ENCODE measurements at places on chromosomes 2 and 18.

DNA sequence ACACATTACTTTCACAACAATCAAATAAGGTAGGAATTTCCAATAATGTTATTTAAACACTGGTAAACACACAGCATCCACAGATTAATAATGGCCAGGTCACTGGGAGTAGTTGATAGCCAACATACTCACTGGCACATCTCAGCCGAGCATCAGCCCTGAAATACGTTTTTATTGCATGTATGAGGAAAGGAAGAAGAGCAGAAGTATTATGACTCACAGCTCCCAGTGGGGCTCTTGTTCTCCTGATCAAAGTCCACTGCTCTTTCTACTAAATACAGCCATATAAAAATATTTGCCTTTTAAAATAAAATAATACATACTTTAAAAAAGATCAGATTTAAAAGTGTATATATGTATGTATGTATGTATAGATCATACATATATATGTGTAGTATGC lies 999.6 kb downstream of the SUCLG1 start:
- DNase-seq: no peak

GRCh38 chr2:228318218-228318617 lies 136.7 kb upstream of the SPHKAP start:
- no peak for DNase-seq

- DNase-seq: no peak
These were observed 81.5 kb downstream of the ZNF407 start for GRCh38 chr18:74679006-74679678.

DNA sequence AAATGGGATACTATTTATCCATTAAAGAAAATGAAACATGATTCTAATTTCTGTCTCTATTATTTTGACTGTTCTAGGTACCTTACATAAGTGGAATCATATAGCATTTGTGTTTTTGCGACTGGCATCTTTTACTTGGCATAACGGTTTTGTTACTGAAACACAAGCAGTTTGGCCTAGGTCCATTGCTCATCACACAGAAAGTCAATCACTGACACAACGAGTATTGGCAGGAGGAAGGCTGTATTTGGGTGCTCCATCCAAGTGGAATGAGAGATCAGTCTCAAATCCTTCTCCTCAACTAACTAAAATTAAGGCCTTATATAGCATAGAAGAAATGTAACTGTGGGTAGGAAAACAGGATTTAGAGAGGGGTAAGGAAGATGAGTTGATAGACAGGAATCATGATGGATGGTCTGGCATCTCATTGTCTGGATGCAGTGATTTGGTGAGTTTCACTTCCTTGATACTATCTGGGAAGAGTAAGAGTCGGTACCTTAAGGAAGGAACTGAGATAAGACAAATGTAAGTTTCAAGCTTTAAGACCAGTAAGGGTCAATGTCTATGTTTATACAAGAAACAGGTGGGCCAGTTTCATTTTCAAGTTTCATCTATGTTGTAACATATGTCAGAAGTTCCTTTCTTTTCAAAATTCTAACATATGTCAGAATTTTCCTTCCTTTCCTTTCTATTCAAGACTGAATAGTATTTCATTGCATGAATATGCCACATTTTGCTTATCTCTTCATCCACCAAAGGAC lies 276.9 kb upstream of the RAB6C start:
- no peak for DNase-seq

DNA sequence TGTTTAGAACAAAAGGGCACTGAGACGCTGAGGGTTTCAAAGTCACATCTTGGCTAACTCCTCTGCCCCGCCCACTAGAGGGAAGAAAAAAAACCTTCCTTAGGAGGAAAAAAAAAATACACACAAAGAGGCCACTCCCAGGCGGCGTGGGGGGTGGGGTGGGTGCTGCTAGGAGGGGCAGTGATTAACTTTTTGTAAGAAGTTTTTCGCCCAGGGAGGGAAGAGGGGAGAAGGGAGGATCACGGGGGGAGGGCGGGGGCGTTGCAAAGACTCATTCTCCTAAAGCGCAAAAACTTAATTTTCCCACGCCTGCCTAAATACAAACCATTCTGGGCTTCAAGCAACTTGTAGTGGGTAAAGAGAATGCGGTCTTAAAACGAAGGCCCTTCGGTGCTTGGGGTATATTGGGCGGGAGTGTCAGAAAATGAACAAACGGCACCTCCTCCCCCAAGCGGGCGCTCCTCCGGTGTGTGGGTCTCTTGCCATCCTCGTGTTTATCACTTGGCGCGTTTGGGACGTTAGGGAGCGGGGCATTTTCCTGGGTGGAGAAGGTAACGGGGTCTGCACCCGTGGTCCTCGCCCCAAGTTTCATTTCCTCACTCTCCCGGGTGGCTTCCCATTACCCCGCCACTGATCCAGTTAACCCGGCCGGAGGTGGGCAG lies 1.7 kb downstream of the CXCR4 start:
- DNase-seq: no peak
